ENCODE measurements at places on chromosomes 1 and 21.

DNA sequence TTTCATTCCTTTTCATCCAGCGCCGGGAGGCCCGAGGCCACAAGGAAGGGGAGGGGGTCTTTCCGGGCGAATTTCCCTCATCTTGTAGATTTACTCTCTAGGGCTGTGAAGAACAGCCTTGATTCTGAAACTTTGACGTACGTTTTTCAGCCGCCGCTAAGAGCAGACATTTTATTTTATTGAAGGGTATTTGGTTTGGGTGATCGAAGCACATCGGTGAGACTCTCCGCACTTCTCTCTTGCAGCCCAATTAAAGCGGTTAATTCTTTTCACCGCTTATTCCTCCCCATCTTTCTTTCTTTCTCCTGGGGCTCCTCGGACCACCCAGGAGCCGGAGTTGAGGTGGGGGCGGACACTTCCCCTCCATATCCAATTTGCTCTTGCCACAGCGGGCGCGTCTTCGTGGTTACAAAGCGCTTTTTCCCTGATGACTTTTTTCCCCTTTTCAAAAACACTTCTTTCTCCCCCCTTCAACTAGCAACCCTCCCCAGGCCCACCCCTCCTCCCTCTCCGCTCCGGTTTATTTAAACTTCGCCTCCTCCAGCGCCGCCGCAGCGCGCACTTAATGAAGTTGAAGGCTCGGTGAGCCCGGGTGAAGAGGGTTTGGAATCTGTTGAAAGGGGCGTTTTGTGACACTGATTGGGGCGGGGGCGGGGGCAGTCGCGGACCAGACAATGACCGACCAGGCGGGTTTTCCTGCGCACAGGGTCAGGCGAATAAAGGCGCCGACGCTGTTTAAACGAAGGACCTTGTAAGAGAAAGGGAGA lies 5.9 kb downstream of the FOXD2 start:
- DNase-seq: no peak

DNA sequence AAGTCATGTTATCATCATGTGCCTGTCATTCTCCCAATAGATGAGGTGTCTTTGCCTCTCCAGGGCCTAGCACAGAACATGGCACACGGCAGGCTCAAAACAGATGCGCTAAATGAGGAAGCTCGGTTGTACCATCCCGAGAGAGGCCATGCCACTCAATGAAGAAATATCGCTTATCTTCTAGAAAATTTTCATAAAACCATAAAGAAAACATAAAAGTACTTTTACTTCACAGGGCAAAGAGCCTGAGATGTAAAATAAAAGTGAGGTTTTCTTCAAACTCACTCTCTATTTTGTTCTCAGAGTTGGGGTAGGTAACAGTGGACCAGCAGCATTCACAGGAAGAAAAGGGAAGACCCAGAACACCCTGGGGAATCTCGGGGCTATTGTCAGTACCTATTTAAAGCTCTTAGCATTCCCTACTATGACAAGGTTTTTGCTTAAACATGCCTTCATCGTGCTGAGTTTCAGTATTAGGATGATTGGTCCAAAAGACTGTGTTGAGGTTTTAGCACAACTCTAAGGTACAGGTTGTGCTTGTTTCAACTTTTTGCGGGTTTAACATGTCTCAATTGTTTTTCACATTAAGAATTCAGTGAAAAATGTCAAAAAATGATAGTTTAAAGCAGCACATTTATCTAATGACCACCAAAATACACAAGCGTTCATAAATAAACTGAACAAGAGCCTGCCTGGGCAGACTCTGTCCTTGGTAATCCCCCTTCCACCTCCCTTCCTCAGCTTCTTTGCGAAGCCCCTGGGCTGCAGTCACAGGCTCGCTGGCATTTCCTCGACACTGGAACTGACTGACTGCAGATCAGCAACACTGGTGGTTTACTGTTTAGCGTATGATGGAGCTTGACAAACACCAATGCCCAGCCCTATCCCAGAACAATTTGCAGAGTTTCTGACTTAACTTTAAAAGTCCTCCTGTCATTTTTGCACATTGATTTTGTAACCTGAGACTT lies 55.6 kb downstream of the COQ8A start:
- no peak for DNase-seq

DNA sequence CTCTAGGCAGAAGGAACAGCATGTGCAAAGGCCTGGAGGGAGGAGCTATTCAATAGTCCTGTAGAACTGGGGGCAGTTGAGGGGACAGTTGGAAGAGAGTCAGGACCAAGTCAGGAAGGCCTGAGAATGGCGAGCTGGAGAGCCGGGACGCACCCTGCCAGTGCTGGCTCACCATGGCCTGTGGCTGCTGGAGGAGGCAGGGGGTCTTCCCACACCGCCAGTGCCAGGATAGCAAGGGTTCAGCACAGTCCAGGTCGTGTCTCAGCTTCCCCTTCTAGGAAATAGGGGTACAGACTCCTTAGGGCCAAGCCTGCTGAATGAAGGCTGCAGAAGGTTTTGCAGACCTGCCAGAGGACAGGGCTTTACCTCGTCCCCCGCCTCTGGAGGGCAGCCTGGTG lies 7.3 kb downstream of the PODN start:
- no peak for DNase-seq

DNA sequence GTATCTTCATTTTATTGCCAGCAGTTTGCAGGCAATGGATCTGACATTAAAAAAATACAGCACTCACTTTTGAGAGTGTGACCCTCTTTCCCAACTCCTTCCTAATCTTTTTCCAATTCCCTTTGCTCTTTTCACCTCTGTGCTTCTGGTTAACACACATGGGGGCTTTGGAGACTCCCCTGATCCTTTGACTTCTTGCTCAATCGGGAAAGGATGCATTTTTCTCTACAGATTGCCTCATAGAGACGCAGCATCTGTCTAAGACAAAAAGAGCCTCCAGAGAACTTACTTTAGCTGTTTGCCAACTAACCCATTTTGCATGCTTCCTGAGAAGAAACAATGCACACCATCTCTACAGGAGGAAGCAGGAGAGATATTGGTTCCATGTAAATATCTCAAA lies 378.3 kb downstream of the PBX1 start:
- no peak for DNase-seq

DNA sequence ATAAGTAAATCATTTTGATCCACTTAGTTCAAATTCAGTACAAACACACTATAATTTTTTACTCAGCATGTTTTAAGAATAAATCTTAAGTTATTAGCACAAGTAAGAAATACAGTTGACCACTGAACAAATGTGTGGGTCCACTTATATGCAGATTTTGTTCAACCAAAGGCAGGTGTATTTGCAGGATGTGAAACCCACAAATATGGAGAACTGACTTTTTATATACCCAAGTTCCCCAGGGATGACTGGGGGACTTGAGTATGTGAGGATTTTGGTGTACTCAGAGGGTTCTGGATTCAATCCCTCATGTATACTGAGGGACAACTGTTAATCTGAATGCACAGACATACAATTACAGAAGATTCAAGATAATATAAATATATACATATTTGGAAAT lies 25.7 kb upstream of the ERICH3 start:
- DNase-seq: no peak

- DNase-seq: peak; percentile 34
Measured at GRCh38 chr1:243473227-243474135, 217.6 kb downstream of the SDCCAG8 start.

DNA sequence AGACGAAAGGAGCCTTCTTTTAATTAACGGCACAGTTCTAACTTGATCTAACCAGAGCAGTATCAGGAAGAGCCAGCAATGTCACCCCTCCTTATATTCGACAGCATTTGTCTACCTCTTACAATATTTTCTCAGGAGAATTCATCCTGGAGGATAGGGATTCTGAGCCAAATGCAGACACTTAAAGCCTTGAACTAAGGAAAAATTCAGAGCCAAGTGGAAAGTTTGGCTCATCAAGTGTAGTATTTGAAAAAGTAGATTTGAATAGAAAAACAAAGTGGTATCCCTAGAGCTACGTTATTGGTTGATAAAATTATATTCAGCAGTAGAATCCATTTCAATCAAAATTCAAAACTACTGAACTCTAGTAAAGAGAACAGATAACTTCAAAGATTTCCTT lies 732.0 kb upstream of the ADGRL2 start:
- DNase-seq: no peak

DNA sequence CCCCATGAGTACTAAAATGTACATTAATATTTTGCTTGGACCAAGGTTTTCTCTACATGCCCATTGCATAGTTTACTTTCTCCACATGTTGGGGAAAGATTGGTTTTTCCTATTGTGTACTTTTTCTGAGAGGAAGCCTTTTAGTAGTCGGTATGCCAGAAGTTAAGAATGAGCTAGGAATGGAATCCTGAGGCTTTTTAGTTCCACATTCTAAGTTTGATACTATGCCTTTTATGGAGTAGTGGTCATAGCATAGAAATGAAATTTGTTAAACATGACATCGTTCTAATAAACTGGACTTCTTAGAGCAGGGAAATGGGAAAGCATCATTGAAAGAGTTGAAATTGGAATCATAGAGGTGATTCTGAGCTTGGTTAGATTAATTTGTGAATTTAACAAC lies 64.3 kb downstream of the BCL9 start:
- DNase-seq: no peak

DNA sequence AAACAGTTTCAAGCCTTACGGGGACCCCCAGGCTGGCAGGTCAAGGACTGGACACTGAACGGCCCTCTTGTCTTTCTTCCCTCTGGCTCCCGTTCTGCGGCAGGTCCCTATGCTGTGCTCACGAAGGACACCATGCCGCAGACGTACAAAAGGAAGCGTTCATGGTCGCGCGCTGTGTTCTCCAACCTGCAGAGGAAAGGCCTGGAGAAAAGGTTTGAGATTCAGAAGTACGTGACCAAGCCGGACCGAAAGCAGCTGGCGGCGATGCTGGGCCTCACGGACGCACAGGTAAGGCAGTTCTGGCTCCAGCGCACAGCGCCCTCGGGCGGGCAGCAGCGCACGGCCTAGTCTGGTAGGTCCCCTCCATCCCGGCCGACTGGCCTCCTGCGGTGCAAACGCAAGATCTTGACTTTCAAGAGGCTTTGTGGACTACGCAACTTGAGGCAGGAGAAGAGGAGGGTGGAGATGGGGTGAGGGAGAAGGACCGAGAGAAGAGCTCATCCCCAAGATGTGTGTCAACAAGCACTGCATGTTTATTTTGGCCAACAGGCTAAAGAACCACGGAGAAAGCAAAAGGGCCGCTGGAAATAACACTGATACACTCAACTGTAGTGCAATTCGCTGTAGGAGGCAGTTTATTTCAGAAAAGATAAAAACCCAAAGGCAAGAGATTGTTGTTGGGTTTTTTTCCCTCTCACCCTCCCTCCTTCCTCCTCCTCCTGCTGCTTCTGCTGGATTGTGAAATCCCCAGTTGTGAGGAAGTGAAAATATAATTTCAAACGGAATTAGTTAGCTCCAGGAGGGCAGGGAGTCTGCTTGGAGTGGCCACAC lies 3.0 kb downstream of the HLX start:
- no peak for DNase-seq

GRCh38 chr21:35824136-35824535 lies 236.2 kb downstream of the SETD4 start:
- no peak for DNase-seq

All from epithelial cell of esophagus (primary cell).